ENCODE measurements at places on chromosomes 16 and 17.

DNA sequence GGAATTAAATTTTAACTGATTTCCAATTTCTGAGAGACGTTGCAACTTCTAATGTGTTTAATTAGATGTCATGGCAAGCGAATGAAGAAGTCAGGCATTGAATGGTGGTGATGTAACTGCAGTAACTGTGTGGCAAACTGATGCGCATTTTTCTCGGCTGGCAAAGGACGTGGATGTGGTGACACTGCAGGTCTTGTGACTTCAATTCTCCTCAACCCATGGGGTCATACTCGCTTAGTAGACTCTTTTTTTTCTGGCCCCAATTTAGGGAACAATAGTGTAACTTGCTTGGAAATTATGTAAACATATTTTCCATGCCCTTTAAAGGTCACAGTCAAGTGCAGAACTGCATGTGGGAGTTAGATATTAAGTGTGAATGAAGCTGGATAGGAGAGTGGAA lies 1.9 kb upstream of the FAM20A start:
- no peak for DNase-seq

- DNase-seq: no peak
Observed at GRCh38 chr17:29749045-29749825, 126.5 kb upstream of the CORO6 start.

DNA sequence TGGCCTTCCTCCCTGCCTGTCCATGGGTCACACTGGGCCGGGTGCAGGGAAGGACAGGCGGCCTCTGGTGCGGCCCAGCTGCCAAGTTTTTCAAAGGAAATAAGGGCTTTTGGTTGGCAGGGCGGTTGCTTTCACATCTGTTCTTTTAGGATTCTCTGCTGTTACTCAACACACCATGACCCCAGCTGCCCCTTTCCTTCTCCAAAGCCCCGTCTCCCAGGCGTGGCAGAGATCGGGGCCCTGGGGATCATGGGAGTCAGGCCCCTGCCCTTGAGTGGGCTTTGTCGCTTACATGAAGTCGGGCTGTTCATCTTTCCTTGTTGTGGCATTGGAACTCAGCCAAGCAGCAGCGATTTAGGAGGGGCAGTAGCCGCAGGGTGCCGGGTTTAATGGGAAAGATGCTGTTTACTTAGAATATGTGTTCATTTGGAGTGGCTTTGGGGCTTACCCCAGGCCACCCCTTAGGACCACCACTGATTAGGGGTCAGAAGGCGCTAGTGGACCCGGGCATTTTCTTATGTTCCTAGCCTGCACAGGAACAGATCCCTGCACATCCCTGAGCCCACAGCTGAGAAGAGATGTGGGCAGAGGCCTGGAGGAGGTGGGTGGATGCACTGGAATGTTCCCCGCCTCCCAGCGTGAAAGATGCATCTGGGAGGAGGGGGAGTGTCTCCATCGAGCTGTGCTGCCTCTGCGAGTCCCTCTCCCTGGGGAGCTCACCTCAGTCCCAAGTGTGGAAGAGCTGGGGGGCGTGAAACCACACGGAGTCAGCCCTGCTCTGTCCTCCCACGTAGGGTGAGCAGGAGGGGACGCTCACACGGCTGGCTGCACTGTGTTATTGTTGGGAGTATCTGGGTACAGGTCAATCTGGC lies 6.8 kb upstream of the ADCY7 start:
- DNase-seq: no peak

- DNase-seq: no peak
Observed at GRCh38 chr16:74153773-74154172, 142.8 kb upstream of the PSMD7 start.

DNA sequence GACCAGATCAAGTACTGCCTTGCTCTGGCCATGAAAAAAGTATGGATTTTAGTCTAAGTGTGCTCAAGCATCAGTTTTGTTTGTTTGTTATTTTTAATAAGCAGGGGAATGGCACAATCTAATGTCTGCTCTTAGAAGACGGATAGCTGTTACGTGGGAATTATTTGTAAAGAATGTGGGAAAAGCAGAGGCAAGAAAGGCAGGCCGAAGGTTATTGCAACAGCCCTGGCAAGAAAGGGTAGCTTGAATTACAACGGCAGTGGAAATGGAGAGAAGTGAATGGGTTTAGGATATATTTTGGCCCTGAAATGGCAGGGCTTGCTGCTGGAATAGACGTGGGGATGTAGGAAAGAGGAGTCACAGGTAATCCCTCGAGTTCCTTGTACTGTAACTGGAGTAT lies 987 bp upstream of the HASPIN start:
- no peak for DNase-seq

Measured in activated CD4-positive, alpha-beta memory T cell treated with anti-CD3 and anti-CD28 coated beads, Interleukin-2, amount 10 ng/mL, durations not matched to agents 7 days and 5 days (primary cell).